HL-60 (cell line): ENCODE measurements at places on chromosomes 6 and 20.

DNA sequence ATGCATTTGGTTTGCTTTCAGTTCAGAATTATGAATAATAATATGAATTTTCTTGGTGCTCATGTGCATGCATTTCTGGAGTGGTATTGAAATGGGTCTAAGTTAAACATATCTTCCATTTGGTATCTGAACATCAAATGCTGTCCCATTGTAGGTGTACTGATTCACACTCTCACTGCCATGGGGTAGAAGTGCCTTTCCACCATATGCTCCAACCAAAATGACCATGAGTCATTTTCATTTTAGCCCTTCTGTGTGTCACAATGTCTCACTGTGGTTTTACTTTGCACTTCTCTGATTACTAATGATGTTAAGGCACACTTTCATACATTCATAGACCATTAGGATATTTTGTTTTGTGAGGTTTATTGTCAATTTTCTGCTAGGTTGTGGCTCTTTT is 211.9 kb downstream of the HAO1 start:
- no peak for DNase-seq

GRCh38 chr6:37260444-37260843 is 2.5 kb upstream of the TMEM217 start:
- DNase-seq = no peak

DNA sequence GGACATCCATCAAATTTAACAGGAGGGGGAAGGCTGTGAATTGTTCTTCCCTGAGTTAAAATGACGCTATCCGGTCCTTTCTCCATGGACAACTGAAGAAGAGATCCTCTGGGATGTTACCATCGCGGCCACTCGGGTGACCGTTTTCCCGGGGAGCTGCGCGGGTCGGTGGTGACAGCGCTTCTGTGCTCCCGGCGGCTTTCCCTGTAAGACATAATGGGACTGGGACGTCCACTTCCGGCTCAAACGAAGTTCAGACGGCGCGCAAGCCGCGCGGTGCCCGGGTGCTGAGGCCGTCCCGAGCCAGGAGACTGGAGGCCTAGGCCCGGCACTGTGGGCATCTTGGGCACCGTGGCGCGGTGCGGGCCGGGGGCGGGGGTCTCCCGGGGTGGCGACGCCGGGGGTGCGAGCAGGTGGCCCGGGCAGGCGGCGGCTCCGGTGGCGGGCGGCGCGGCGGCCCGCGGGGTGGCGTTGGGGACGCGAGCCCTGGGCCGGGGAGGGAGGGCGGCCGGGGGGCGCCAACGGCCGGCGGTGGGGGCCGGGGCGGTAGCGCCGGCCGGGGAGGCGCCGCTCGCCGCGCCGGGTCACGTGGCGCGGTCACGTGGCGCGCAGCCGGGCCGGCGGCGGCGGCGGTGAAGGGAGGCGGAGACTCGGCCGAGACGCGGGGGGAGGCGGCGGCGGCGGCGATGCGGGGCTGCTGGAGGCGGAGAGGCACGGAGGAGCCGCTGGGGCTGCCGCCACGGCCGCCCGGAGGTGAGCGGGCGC is 63.6 kb downstream of the GTF2H5 start:
- no peak for DNase-seq

GRCh38 chr6:6397842-6398241 is 77.4 kb upstream of the F13A1 start:
- no peak for DNase-seq

GRCh38 chr6:32666420-32667300 is at the start of gene HLA-DQB1:
TSS of gene HLA-DQB1 (minus strand) at chr6:32666657. CDS start at chr6:32666607, 50 bp downstream.
- DNase-seq = no peak

GRCh38 chr20:32447136-32448027 is 89.3 kb downstream of the ASXL1 start:
- no peak for DNase-seq

DNA sequence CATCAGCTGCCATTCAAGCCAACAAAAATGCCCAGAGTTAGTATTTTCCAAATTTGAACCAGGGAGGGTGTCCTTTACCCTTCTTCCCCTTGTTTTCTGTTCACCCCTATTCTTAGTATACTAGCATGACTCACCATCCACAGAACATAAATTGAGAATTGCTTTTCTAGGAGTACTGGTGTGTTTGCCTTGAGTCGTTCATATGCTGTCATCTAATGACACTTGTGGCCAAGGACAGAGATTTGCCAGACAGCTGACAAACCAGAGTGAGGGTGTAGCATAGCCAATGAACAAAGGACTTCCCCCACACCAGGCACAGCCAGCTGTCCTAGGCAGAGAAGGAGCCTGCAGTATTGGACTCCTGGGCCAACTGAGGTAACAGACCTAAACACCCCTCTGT is 62.2 kb downstream of the FILIP1 start:
- no peak for DNase-seq

DNA sequence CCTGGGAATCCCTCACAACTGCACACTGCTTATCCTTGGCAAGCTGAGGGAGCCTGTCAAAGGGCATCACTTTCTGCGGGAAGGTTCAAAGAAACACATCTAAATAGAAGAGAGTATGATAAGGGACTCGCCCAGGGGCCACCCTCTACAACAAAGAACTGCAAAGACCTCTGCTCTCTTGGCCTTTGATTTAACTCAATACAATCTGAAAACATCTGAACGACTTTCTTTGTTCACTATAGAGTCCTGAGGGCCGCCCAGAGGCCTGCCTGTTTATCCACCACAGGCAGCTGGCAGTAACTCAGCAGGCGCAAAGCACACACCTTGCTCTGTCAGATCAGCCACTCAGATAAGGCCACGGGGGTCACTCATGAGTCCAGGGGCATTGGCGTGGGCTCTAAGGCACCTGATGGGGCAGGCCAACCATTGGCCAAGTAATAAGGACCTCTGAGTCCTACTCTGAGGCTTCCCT is 139.3 kb downstream of the UNC5CL start:
- DNase-seq = no peak

DNA sequence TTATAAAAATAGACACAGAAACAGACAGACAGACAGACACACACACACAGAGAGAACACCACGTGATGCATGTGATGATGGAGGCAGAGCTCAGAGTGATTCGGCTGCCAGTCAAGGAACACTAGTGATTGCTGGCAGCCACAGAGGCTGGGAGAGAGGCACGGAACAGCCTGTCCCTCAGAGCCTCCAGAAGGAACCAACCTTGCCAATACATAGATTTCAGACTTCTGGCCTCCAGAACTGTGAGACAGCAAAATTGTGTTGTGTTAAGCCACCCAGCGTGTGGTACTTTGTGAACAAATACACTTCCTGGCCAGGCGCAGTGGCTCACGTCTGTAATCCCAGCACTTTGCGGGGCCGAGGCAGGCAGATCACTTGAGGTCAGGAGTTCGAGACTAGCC is 9.5 kb upstream of the PARD6B start:
- DNase-seq = no peak
